Stimulated activated CD8-positive, alpha-beta memory T cell treated with anti-CD3 and anti-CD28 coated beads, Interleukin-4, amount 100 ng/mL, for 48 hours (primary cell): ENCODE measurements at places on chromosomes 4 and X.

GRCh38 chr4:125461676-125462363 is 147.1 kb downstream of the FAT4 start:
- no peak for DNase-seq

- peak; percentile 77 for DNase-seq
Observed at GRCh38 chr4:56681158-56681852, at the start of gene HOPX. HOPX (minus strand) TSS chr4:56681296; CDS start chr4:56657816, 23,480 bp downstream.

DNA sequence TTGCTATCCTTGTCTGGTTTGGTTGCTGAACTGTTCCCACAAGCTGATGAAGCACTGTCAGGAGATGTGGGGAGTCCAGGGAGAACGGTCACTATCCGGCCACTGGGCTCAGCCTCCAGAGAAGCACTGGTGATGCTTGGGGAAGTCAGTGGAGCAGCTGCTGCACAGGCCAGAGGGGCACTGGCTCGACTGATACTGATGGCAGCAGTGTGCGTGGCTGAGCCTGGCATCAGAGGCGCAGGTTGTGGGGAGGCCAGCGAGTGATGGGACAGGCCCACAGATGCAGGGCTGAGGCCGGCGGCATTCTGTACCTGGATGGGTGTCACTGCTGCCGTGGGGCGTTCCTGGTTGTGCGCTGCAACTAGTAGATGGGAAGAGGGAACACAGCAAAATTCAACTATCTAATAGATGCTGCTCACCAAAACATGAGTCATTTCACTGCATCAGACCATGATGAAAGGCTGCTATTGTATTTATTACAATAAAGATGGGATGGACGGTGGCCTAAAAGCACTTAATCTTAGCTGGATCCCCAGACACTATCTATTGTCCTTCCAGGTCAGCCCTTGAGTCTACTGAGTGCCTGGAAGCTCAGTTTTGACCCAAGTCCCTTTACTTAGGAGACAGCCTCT is 106.3 kb upstream of the CBR4 start:
- DNase-seq = no peak

GRCh38 chr4:152211936-152212653 is 323.8 kb downstream of the FBXW7 start:
- no peak for DNase-seq

DNA sequence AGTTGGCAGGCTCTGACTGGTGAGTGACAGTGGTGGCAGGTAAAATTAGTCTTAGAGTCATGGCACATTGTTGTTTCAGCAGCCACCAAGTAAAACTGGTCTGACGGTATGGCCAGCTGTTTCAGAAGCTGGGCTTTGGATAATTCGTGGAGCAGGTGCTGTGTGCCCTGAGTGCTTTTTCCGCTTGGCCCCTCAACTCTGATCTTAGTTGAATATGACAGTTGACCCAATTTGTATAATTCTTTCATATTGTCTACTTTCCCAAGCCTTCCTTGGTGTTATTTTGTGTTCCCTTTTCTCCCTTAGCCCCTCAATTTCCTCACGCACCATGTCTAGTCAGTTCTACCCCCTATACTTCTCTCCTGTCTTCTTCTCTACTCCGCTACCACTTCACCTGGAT is 32.0 kb downstream of the CDS1 start:
- no peak for DNase-seq
